Caco-2 (cell line): ENCODE measurements at places on chromosomes 5 and 9.
A peak's percentile ranks its signal among the peaks of the same experiment; 100 is the strongest.

- DNase-seq = no peak
These were observed 933.0 kb downstream of the TLE4 start for GRCh38 chr9:80504601-80505230.

- DNase-seq = peak; percentile 91
These were observed 865 bp upstream of the SLC22A4 start for GRCh38 chr5:132293066-132293991.

DNA sequence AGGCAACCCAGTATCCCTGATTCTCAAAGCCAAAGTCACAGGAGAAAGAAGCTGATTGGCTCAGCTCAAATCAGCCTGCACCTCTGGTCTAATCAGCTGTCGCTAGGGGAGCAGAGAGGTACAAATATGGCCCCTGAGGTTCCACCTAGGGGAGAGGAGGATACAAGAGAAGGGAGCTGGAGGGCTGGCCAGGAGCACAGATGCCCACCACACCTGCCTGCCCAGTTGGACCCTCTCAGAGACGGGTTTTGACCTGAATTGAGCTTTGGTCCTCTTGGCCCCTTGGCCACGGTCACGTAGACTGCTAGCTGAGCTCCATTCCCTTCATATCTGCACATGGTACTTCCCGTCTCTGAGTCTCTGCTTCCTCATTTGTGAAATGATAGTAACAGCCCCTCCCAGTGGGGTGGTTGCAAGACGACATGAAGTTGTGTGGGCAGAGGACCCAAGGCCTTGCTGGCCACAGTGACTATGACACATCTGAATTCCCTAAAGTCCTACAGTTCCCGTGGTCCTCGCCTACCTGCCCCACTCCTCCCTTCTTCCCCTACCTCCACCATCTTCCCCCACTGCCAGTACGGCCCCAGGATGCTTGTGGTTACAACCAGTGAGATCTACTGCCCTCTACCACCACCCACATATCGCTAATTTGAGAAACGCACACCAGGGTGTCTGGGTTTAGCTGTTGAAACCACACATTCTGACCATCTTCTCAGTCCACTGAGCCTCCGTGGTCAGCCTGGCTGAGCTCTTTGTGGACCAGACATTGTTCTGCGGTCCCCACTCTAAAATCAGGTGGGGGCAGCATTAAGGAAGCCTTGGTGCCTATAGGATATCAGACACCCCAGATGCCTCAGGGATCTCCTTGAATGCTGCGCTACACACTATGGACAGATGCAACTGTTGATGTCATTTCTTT, 60.3 kb upstream of the NEK6 start:
- DNase-seq = no peak

- no peak for DNase-seq
These were observed 51.7 kb upstream of the SRFBP1 start for GRCh38 chr5:121910036-121910435.

DNA sequence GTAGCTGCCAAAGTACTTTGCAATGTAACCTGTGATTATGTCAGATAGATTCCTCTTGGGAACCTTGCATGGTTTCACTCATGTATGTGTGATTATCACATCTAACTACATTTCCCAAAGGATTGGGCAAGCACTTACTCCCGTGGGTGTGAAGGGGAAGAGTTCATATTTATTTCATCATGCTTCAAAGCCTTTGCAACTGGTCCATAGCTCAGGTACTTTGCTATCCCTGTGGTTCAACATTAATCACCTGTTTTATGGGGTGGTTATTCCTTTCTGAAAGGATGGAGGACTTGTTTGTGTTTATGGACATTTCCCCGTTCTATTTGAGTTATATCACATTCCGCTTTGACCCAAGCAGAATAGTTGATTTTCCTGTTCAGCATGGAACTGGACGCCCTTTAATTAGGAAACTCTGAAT, 13.6 kb upstream of the ERMP1 start:
- DNase-seq = no peak

- DNase-seq = peak; percentile 28
These were observed 66.7 kb upstream of the CAST start for GRCh38 chr5:96595300-96596090.

DNA sequence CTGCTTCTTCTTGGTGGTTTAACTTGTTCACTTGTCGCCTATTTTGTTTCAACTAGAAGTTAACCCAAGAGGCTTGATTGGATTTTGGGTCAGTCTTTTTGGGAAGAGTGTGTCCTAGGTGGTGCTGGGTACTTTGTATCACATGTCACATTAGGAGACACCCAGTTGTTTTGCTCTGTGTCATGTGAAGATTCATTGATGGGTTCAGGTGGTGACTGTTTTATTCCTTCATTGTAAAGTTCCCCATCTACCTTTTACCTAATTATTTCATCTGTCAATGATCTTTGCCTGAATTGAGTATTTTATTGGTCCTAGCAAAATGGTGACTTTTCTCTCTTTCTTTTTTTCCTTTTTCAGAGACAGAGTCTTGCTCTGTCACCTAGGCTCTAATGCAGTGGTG, 69.2 kb downstream of the RALGPS1 start:
- DNase-seq = no peak

- no peak for DNase-seq
These were observed 63.4 kb upstream of the TRIM32 start for GRCh38 chr9:116623715-116624114.

DNA sequence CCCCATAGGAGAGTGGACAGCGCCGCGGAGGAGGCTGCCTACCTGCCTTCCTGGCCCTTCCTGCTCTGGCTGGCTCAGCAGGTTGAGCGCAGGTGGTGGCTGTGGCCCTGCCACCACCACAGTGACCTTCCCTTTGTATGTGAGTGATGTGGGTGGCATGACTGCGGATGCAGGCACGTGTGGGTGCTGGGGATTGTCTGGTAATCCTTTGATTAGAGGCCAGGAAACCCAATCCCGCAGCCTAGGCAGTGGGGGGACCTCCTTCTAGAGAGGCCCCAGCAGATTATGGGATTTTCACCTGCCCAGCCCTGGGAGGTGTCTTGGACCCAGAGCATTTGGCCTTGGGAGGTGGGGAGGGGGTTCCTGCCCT, 16.5 kb downstream of the RXRA start:
- DNase-seq = no peak

DNA sequence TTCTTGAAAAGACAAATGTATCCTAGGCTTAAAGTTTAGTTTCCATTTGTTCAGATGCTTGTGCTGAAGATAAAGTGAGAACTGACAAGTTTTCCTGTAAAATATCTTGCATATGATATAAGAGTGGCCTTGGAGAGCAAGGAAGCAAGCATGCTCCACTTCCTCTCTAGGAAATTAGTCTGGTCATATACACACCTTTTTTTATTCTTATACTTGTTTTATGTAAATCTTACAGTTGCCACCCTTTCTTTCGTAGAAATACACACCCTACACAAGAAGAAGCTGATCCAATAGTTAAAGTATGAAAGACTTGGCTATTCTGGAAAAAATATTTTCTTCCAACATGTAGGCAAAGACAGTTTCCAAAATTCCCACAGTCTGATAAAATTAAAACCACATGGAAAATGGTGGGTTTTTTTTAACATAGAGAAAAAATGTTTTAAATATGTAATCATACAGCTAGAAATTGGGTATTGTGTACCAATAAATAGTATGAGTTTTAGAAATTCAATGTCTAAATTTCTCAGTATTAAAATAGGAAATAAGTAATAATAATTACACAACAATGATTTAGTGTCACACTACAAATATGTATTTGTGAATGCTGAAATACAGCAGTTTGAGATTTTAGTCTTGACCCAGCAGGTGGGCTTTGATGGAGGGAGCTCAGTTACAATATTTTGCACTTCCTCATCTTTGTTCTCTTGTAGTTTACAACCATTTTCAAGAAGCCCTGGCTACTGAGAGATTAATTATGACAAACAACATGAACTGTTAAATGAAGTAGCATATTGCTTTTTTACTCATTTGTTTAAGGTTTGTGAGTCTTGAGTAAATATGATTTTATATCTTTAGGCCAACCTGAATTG, 185.7 kb upstream of the GNA14 start:
- no peak for DNase-seq

GRCh38 chr5:1137567-1138444, 25.9 kb upstream of the SLC12A7 start:
- DNase-seq = no peak

- DNase-seq = peak; percentile 35
These were observed 282.4 kb downstream of the EFNA5 start for GRCh38 chr5:107388141-107388861.

GRCh38 chr9:135802876-135803419, 101.0 kb downstream of the KCNT1 start:
- DNase-seq = peak; percentile 27

GRCh38 chr5:137075163-137075970, 423.8 kb downstream of the SPOCK1 start:
- peak; percentile 82 for DNase-seq

- no peak for DNase-seq
These were observed 70.1 kb downstream of the DTWD2 start for GRCh38 chr5:118918232-118918631.

DNA sequence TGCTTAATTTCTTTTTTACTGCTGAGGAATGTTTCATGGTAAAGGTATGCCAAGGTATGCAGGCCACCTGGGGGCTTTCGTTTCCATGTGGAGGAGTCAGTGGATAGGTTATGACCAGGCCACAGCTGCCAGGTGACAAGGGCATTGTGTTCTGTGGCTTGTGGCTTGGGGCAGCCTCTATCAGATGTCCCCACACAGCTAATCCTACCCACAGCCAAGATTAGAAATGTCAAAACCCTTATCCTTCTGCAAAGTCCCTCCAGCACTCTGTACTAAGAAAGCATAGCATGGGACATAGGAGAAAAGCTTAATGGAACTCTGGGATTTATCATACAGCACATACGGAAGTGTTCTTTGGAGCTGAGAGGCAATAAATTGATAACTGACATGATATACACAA, 171.2 kb upstream of the S1PR3 start:
- no peak for DNase-seq

GRCh38 chr5:139275956-139276355, 17.6 kb upstream of the MATR3 start:
- no peak for DNase-seq

GRCh38 chr5:112551419-112552032, 132.4 kb upstream of the EPB41L4A start:
- DNase-seq = no peak

DNA sequence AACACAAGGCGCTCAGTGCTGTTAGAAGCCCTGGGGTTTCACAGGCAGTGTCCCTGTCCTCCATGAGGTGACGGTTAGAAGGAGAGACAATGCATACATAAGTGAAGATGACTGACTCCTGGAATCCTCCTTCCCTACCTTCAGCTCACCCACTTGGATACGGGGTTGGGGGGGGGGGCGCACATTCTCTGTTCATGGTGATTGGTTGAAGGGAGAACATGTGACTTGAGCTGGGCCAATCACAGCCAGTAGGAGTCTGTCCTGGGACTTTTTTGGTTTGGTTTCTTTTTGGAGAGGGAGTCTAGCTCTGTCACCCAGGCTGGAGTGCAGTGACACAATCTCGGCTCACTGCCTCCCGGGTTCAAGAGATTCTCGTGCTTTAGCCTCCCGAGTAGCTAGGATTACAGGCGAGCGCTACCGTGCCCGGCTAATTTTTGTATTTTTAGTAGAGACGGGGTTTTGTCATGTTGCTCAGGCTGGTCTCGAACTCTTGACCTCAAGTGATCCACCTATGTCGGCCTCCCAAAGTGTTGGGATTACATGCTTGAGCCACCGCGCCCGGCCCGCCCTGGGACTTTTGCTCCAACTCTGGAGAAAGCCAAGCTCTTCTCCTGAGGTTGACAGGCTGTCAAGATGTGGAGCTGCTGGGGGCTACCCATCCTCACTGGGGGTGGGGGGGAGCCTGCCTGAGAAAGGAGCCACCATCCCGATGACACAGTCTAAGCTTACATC, 30.8 kb downstream of the SH3PXD2B start:
- DNase-seq = no peak

DNA sequence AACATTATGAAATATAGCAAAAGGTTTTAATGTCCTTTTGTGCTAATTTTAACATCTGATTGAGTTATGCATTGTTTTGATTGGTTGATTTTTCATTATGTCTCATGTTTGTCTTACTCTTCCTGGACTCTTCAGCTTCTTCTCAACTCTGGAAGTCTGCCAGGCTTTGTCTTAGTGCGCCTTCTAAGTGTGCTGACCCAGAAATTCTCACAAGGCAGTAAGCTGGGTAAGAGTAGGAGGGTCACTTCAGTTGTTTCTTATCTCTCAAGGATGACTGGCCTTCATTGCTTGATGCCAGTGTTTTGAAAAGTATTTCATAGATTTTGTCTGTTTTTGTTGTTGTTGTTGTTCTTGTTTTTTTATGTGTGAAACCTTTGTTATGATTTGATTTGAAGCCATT, 59.2 kb downstream of the RIC1 start:
- DNase-seq = no peak

DNA sequence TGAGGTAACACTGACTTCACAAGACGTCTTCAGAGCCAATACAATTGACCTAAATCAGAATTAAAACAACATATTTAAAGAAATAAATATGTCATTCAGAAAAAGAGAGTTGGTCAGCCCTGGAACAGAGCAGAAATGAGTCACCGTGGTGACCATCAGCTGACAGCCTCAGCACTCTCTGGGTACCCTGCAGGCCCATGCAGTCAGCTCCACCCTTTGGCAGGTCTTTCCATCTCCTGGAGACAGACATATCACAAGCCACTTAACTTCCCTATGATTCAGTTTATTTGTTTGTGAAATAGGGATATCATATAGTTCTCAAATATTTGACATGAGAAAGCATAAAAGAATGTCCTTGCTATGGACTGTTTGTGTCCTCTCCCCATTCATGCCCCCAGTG, 151.6 kb upstream of the MEF2C start:
- no peak for DNase-seq

DNA sequence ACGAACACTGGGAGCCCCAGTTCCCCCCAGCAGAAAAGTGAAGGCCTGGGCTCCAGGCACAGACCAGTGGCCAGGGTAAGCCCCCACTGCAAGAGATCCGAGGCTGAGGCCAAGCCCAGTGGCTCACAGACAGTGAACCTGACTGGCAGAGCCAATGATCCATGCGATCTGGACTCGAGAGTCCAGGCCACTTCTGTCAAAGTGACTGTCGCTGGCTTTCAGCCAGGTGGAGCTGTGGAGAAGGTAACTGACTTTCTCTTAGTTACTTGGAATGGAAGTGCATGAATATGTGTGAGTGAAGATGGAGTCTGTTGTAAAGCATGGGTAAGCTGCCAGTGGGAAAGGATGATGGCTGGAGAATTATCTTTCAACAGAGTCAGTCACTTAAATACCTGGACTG, 99.7 kb downstream of the GOLPH3 start:
- no peak for DNase-seq

DNA sequence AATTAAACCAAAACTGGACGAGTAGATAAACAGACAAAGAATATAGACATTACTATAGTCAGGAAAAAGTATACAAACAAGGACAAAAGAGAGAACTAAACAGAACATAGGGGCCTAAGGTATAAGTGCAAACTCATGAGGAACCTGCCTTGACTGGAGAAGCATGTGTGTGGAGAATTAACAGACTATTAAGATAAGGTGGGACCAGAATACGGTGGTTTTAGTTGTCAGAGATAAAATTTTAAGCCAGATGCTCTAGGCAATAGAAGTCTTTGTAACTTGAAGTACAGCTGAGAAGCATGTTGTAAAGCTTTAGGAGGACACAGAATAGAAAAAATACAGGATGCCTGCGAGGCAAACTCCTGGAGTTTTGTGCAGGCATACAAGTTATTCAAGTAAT, 707.1 kb downstream of the PTPRD start:
- DNase-seq = no peak
